ENCODE measurements at places on chromosomes 6 and 20. TPM values are rescaled to one million over a fixed set of nuclear protein-coding genes. Genes with fewer than 3 reads are reported as not detected.

DNA sequence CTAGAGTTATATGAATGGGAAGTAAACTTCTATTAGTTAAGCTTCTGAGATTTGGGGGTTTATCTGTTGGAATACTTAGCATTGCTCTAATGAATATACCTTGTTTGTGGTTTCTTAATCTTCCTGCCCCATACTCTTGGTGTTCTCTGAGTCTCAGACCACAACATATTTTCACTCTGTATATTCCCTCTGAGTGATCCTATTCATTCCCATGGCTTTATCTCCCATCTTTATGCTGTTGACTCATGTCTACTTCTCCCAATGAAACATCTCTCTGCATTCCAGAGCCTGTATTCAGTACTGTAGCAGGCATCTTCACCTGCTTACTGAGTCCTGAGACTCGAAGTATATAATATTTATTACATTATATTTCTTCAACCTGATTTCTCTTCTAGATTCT lies 283.7 kb upstream of the MAP3K7 start:
- DNase-seq = peak; percentile 19

- no peak for DNase-seq
Observed at GRCh38 chr6:151010071-151010470, 144.6 kb downstream of the MTHFD1L start.

- no peak for DNase-seq
Observed at GRCh38 chr6:23388086-23388783, 737.8 kb upstream of the NRSN1 start.

- peak; percentile 15 for DNase-seq
Observed at GRCh38 chr6:74939151-74939708, 266.6 kb downstream of the COL12A1 start.

DNA sequence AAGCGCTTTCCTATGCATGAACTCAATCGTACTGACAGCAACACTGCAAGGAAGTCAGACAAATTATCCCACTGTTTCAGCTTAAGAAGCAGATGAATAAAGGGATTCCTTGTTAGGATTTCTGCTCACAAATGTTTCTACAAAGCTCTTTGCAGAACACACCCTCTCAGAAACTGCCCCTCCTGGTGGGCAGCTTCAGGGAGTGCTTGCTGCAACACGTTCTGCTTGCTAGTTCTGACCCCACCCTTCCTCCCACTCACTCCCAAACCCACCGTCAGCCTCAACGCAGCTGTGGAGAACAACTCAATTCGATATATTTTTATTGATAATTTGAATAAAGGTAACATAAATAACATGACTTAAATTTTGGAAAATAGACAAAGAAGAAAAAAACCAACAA lies 250.8 kb upstream of the PRDM1 start:
- peak; percentile 78 for DNase-seq

Gene HLA-DQB2
- not detected for total RNA-seq

Gene HEBP2
- 64.8 TPM for total RNA-seq

Gene TFAP2A
- 6.3 TPM for total RNA-seq

All from bronchial epithelial cell (primary cell).